ENCODE measurements at places on chromosomes 5 and 9. TPM values are rescaled to one million over a fixed set of nuclear protein-coding genes. Genes with fewer than 3 reads are reported as not detected.
A peak's percentile ranks its signal among the peaks of the same experiment; 100 is the strongest.

- DNase-seq: no peak
Observed at GRCh38 chr5:65032250-65032649, 263.5 kb downstream of the CWC27 start.

- no peak for DNase-seq
Observed at GRCh38 chr5:148381906-148382305, 1.9 kb upstream of the FBXO38 start.

- DNase-seq: peak; percentile 55
Observed at GRCh38 chr5:1032011-1032410, 23.4 kb downstream of the NKD2 start.

DNA sequence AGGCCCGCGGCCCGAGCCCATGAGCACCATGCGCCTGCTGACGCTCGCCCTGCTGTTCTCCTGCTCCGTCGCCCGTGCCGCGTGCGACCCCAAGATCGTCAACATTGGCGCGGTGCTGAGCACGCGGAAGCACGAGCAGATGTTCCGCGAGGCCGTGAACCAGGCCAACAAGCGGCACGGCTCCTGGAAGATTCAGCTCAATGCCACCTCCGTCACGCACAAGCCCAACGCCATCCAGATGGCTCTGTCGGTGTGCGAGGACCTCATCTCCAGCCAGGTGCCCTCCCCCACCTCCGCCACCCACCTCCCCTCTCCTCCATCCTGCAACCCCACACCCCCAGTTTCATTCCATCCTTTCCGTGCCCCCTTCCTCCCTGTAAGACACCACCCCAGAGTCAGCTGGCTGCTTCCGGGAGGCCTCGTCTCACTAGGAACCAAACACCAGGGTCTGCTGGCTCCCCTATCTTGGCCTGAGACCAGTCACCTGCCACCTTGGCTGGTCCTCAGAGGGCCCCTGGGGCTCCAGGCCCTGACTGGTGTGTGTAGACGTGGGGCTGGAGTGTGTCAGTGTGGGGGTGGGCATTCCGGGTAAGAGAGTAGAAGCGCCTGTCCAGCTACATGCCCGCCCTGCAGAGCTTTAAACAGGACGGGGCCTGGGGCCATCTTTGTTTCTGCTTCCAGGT, 655 bp downstream of the GRIN1 start:
- DNase-seq: no peak

CCT5 gene
- total RNA-seq: 92.2 TPM

TTC23L gene
- not detected for total RNA-seq

GRCh38 chr9:111975709-111976108, 79.1 kb downstream of the UGCG start:
- DNase-seq: no peak

GRCh38 chr5:154624341-154624740, 130.8 kb upstream of the LARP1 start:
- DNase-seq: no peak

FOXD4L6 gene
- total RNA-seq: not detected

DNA sequence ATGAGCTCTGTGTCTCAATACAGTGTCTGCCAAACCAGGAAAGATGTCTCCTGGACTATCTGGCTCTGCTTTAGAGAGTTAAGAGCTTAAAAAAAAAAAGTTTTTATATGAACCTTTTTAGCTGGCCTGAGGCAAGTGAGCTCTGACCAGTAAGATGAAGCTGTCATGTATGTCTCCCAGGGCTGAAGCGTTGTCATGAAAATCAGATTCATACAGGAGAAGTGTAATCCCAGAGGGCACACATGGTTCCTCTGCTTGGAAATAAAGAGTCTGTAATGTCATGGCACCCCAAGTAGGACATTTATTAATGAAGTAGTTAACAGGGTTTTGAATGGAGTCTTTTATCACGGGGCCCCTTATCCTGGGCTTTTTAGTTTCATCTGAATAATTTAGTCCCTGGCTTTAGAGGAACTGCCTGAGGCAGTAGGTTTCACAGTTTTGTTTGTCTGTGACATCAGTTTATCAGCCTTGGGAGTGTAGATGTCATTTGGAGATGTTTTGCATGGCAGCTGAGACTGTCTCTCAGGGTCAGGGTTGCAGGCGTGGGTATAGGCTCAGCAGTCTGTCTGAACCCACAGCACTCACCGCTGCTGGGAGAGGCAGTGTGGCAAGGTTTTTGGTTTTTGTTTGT, 223.3 kb downstream of the DIRAS2 start:
- DNase-seq: no peak

TSLP gene
- 1.2 TPM for total RNA-seq

- no peak for DNase-seq
Observed at GRCh38 chr5:154373326-154373725, 72.5 kb upstream of the SAP30L start.

DMRT2 gene
- 0.36 TPM for total RNA-seq

- no peak for DNase-seq
Observed at GRCh38 chr5:78793907-78794662, 145.5 kb upstream of the LHFPL2 start.

PDE6A gene
- not detected for total RNA-seq

NOXA1 gene
- total RNA-seq: 1.4 TPM

DNA sequence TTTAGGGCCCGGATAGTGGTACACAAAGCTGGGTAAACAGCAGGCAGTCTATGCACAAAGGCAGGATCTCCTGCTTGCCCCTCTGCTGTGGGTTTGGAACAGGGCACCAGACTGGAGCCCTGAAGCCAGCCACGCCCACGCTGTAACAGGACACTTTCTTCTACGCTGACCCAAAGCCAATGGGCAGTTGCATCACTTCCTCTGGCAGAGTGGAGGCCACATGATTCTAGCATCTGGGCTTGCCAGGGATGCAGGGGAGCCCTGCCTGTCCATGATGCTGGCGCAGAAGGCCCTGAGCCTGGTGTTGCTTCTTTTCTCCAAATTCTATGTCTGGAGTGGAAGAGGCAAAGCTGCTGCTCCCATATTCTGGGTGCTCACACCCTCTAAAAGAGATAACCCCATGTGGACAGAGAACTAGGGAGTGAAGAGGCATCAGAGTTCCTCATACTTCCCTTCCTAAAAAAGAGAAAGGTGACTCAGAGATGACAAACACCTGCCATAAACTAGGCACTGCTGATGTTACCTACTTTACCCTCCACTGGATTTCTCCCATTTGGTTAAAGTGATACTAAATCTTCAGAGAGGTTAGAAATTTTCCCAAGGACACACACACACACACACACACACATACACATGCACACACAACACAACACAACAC, 260.3 kb upstream of the KLF4 start:
- DNase-seq: peak; percentile 96

PGM5 gene
- 547 TPM for total RNA-seq

- DNase-seq: no peak
Observed at GRCh38 chr9:108093773-108094675, 604.5 kb upstream of the KLF4 start.

- peak; percentile 82 for DNase-seq
Observed at GRCh38 chr9:82021198-82021597, 32.6 kb downstream of the SPATA31D1 start.

GRCh38 chr5:72101828-72102227, 5.4 kb upstream of the MAP1B start:
- DNase-seq: no peak

- DNase-seq: peak; percentile 40
Observed at GRCh38 chr5:174723979-174724483, 351 bp upstream of the MSX2 start.

ZDHHC11 gene
- total RNA-seq: 3.1 TPM

CPLANE1 gene
- total RNA-seq: 37.0 TPM

SH3TC2 gene
- total RNA-seq: 0.66 TPM

TSSK1B gene
- not detected for total RNA-seq

NRARP gene
- total RNA-seq: 2.9 TPM

GRCh38 chr5:171629628-171630349, 155.8 kb upstream of the SMIM23 start:
- DNase-seq: peak; percentile 59

DNA sequence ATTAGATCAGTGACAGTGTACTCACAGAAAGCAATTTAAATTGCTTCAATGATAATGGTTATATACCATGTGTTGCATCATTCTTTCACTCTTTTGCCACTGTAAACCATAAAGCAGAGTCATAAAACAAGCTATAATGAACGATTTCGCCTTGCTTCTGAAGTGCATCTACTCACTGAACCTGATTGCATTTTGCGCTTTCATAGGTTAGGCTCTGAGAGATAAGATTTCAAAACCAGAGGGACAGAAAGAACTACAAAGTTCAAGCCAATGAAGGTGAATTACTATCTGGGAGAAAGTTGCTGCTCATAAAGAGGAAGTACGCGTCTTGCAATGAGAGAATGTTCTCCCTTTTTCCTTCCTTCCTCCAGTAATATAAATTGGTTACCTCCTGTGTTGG, 412.7 kb downstream of the CETN3 start:
- no peak for DNase-seq

DNA sequence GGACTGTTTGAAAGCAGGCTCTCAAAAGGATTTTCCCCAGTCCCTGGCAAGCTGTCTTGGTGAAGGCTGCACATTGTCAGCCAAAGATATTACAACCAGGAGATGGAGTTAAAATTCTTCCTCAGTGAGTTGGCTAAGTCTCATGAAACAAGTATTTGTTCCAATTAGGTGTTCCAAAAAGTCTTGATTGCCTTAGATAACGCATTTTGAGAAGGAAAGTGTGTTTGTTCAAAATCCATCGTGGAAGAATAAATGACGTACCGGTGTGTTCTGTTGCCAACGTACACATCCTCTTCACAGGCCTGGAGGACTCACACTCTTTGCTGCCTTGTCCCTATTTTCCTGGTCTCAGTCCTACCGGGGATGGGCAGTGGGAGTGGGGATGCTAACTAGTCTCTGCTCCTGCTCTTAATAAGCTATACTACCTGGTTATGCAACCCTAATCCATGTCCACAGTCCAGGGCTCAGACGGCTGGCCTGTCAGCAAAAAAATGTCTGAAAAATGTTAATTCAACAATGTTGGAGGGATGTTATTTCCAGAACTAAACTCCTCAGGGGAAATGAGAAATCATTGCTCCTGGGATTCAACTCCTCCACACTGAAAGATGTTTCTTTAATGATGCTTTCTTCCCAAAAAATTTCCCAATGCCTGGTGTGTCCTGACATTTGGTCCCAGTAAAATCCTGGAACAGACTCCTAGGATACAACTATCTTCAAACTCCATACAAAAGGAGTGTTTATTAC, 175.3 kb upstream of the KLF9 start:
- DNase-seq: peak; percentile 88

GRCh38 chr9:81671880-81672280, 17.5 kb downstream of the TLE1 start:
- peak; percentile 99 for DNase-seq

- peak; percentile 81 for DNase-seq
Observed at GRCh38 chr5:150636391-150637244, 3.8 kb upstream of the SYNPO start.

GRCh38 chr5:125450771-125451170, 704.3 kb upstream of the ZNF608 start:
- no peak for DNase-seq

TMOD1 gene
- total RNA-seq: 35.3 TPM

- no peak for DNase-seq
Observed at GRCh38 chr5:109191153-109191558, 218.6 kb downstream of the PJA2 start.

- no peak for DNase-seq
Observed at GRCh38 chr9:98539954-98540353, 168.8 kb downstream of the GABBR2 start.

GRCh38 chr5:74643111-74643562, 2.6 kb upstream of the ENC1 start:
- DNase-seq: no peak

DPYSL3 gene
- 149 TPM for total RNA-seq

DNA sequence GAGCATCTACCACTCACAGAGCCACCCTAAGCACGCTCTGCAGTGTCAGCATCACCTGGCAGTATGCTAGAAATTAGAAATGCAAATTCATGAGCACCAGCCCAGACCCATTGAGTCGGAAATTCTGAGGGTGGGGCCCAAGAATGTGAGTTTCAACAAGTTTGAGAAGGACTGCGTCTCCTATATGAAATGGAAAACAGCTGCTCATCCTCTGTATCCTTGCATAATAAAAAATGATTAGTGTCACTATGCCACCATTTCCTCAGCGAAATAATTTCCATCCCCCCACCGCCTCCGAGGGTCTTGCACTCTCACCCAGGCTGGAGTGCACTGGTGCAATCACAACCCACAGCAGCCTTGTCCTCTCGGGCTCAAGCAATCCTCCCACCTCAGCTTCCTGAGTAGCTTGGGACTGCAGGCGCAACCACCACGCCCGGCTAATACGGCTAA, 1.3 kb upstream of the IQGAP2 start:
- DNase-seq: no peak

DNA sequence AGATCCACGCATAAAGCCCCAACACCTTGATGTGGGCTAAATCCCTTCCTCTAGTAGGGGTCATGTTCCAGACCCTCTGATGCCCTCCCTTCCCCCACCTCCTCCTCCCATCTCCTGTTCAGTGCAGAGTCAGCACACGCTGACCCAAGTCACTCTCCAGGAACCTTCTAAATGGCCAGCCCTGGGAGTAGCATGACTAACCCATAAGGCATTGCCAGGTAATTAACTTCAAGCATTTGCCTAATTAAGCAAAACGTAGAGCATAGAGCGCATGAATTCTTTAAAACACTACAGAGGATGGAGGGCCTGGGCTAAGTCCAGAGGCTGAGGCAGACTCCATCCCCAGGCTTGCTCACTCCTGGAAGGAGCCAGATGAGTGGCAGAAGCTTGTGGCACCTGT, 276.3 kb upstream of the MSX2 start:
- DNase-seq: no peak

IL4 gene
- total RNA-seq: not detected

CREB3 gene
- total RNA-seq: 82.7 TPM

DNA sequence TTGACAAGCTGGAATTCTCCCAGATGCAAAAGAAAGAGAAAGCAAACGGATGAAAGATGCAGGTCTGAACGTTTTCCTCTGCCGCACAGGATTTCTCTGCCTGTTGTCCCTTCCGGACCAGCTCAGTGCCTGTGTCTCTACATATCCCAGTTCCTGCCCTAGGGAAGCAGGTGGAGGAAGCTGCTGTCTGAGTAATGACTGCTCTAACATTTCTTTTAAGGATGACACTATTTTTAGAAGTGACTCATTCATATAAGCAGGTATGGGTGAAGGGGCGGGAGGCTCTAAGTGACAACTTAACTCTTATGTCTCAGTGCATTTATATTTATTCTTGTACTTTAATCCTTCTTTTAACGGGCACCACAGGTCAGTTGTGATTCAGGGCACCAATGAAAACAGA, 128.8 kb downstream of the SLC24A2 start:
- DNase-seq: no peak

DNA sequence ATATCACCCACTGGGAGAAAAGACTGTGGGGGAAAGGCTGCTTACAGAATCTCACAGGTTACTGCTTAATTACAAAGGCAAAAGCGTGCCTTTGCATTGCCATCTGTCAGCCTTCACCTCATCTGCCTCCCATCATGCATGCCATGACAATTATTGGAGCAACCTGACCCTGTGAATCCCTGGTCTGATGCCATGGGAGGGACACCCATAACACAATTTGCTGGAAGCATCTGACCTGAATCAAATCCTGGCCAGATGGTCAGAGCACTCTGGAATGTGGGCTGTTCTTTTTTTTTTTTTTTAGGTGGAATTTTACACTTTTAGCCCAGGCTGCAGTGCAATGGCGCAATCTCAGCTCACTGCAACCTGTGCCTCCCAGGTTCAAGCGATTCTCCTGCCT, 11.6 kb upstream of the RETREG1 start:
- no peak for DNase-seq

- no peak for DNase-seq
Observed at GRCh38 chr5:145551714-145552113, 283.4 kb downstream of the PRELID2 start.

- no peak for DNase-seq
Observed at GRCh38 chr9:6973762-6974161, 216.0 kb downstream of the KDM4C start.

GRCh38 chr5:102018690-102019089, 277.4 kb downstream of the SLCO4C1 start:
- no peak for DNase-seq
